Right ventricle myocardium superior (tissue), 1 donor: ENCODE measurements at places on chromosomes 7 and 10. TPM values are rescaled to one million over a fixed set of nuclear protein-coding genes. Genes with fewer than 3 reads are reported as not detected.

PDK4 gene
- total RNA-seq: 374 TPM

SORBS1 gene
- total RNA-seq: 697 TPM

IDI1 gene
- 13.0 TPM for total RNA-seq

DPYSL4 gene
- total RNA-seq: 31.7 TPM

GRID2IP gene
- total RNA-seq: not detected

TAS2R5 gene
- total RNA-seq: 0.27 TPM

BTBD16 gene
- not detected for total RNA-seq

ZSCAN25 gene
- 6.9 TPM for total RNA-seq

FRAT2 gene
- total RNA-seq: 8.4 TPM

PPA1 gene
- 96.6 TPM for total RNA-seq

WNT8B gene
- not detected for total RNA-seq

STEAP1B gene
- total RNA-seq: 0.43 TPM

CTAGE6 gene
- 0.11 TPM for total RNA-seq

PDZD7 gene
- total RNA-seq: 0.38 TPM

STEAP4 gene
- 20.1 TPM for total RNA-seq

PPP3CB gene
- total RNA-seq: 64.1 TPM

GIMAP2 gene
- total RNA-seq: 4.7 TPM

UPK3BL2 gene
- 4.4 TPM for total RNA-seq

ADCY1 gene
- total RNA-seq: 5.0 TPM

CYP3A4 gene
- 0.70 TPM for total RNA-seq

AIFM2 gene
- 20.2 TPM for total RNA-seq

PGAM2 gene
- total RNA-seq: 1,131 TPM

SNX10 gene
- 1.2 TPM for total RNA-seq

DLX5 gene
- not detected for total RNA-seq

ATRNL1 gene
- 0.38 TPM for total RNA-seq

DGKI gene
- total RNA-seq: 1.4 TPM

AOAH gene
- 2.7 TPM for total RNA-seq

SEC31B gene
- total RNA-seq: 7.9 TPM

GIMAP8 gene
- total RNA-seq: 14.4 TPM

FEZF1 gene
- total RNA-seq: not detected

SFRP5 gene
- 2.1 TPM for total RNA-seq

SYNPO2L gene
- total RNA-seq: 213 TPM

GFRA1 gene
- total RNA-seq: 5.9 TPM

RHEB gene
- 119 TPM for total RNA-seq

MGAM2 gene
- 0.11 TPM for total RNA-seq

LDB3 gene
- 1,375 TPM for total RNA-seq
